D721Med (cell line): ENCODE measurements at places on chromosomes 11 and 22.
A peak's percentile ranks its signal among the peaks of the same experiment; 100 is the strongest.

DNA sequence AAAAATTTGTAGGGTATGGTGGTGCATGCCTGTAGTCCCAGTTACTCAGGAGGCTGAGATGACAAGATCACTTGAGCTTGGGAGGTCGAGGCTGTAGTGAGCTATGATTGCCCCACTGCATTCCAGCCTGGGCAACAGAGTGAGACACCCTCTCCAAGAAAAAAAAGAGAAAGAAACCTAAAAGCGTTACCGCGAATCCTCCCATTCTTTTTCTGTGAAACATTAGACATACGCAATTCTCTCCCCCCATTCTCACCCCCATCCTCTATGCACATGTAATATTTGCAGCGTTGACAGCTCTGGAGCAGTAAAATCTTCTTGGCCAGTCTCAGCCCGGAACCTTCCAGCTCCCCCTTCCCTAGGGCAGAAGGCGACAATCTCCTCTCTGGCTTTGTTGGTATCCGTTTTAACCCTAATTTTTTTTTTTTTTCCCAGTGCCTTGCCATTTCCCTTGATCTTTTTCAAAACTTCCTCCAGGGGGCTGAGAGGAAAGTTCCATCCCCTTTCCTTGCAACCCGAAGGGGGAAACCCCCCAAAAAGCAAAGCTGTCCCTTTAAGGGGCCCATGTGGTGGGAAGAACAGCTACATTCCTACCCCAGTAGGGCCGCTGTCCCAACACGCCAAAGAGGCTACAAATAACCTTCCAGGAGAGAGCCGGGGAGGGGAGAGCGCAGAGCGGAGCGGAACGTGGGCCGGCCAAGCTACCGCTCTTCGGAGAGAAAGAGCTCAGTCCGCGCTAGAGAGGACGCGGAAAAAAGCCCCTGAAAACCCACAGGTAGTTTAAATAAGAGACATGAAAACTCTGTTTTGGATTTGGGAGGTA is 1.9 kb downstream of the LRP4 start:
- no peak for DNase-seq

DNA sequence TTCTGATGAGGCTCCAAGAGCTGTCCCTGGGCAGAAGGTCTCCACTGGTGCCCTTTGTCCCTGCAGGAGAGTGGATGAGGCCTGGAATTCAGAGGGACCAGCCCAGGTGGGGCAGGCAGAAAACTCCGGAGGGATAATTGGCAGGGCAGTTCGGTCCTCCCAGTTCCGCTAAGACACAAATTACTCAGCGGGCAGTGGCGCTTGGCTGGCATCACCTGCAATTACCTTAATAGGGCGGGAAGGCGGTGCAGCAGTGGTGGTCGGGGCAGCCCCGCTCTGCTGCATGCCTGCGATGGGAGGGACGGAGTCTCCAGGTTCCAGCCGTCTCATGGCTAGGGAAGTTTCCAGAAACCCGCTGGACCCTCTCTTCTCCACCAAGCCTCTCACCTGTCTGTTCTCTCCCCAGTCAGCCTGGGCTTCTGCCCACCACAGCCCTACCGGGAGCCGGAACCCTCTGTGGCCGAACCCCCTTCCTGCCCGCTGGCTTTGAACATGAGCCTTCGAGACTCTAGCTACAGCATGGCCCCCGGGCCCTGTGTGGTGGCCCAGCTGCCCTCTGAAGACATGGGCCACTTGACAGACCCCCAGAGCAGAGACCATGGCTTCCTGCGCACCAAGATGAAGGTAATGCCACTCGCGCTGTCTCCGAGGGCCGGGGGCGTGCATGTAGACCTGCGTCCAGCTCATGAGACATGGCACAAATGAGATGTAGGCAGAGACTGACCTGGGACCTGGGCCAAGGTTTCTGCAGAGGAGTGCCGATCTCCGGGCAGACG is 7.0 kb downstream of the OVOL1 start:
- no peak for DNase-seq

- no peak for DNase-seq
Observed at GRCh38 chr11:64870893-64871466, 7.4 kb downstream of the EHD1 start.

GRCh38 chr11:12827929-12828812 is 153.9 kb downstream of the TEAD1 start:
- DNase-seq: no peak

DNA sequence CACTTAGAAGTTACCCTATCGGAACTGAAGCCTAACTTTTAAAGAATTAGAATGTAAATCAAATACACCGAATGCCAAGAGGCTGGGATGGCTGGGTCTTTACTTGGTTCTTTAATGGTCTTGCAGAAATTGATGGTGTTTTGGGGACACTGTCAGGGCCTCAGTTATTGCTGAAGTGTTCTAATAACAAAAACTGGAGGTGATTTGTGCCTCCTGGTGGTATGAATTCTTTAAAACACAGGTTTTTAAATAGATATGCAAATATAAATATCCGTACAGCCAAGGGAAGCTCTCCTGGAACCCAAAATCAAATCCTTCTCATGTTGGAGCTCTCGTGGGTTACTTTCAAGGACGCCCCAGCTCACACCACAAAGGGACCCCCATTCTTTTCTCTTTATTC is 19.3 kb upstream of the TMPRSS5 start:
- no peak for DNase-seq

DNA sequence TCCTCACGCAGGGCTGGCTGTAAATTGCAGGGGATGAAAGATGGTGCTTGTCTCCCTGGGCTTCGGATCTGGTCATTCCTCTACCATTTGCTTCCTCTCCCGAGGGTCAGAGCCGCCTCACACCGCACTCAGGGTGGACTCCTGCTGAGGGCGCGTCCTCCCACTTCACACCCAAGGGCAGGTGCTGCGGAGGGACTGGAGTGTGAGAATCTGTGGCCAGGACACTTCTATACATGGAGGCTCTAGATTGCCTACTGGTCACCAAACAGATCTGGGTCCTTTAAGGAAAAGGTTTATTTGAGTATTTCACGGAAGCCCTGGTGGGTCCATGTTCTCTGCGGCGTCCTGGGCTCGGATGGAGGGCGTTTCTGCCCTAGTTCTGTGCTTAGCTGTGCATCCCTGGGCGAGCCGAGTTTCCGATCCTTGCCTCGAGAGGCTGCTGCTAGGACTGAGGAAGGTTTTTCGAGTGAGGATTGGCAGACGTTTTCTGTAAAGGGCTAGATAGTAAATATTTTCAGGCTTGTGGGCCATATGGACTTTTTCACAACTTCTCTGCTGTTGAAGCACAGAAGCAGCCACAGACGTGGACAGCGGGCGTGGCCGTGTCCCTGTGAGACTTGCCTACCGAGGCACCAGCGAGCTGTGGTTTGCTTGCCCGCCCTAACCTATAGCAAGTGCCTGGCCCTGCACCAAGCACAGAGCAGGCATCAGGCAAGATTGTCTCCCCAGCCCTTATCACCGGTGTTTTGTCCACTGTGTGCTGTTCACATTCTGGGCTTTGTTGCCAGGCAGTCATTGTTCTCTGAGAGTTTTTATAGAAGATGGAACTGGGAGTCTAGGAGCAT is 279.0 kb downstream of the TBC1D22A start:
- no peak for DNase-seq

DNA sequence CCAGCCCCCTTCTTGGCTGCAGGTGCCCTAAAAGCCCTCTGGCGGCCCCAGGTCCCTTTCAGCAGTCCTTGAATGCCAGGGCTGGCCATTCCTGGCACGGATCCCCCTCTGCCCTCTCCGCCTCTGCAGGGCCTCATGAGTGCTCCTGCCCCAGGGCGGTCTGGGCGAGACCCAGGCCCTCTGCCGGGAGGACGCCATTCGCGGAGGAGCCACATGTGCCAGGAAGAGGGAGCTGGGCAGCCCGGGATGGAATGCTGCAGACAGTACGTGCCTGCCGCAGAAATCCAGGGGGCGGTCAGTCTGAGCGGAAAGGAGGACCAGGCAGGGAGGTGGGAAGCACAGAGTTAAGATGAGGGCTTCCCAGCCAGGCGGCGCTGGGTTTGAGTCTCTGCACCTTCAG is 2.8 kb downstream of the CABP7 start:
- DNase-seq: no peak

GRCh38 chr11:94747146-94747545 is 21.0 kb upstream of the AMOTL1 start:
- no peak for DNase-seq

DNA sequence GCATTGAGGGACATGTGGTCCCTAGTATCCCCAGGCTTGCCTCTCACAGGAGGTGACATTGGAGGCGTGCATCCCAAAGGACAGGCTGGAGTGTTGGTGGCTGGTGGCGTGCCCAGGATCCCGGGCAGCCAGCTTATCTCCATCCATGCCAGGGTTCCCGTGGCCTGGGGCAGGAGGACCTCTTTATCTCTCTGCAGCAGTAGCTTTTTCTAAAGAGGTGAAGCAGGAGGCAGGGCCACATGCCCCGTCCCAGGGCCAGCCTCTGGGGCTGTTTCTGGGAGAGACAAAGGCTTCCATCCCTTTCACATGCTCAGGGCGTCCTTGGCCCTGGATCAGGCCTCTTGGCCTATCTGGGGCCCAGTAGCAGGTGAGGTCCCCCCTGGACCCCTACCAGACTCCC is 19.7 kb downstream of the PARVG start:
- DNase-seq: no peak

- DNase-seq: peak; percentile 98
Observed at GRCh38 chr11:67401495-67402191, at the start of gene PPP1CA. Gene PPP1CA (minus strand): TSS chr11:67401858. CDS start chr11:67401782, 76 bp downstream.

DNA sequence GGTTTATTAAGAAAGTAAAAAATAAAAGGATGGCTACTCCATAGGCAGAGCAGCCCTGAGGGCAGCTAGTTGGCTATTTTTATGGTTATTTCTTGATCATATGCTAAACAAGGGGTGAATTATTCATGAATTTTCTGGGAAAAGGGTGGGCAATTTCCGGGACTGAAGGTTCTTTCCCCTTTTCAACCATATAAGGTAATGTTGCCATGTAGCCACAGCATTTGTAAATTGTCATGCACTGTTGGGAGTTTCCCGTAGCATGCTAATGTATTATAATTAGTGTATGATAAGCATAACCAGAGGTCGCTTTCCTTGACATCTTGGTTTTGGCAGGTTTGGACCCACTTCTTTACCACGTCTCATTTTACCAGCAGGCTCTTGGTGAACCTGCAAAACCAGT is 610.4 kb upstream of the B3GAT1 start:
- no peak for DNase-seq

DNA sequence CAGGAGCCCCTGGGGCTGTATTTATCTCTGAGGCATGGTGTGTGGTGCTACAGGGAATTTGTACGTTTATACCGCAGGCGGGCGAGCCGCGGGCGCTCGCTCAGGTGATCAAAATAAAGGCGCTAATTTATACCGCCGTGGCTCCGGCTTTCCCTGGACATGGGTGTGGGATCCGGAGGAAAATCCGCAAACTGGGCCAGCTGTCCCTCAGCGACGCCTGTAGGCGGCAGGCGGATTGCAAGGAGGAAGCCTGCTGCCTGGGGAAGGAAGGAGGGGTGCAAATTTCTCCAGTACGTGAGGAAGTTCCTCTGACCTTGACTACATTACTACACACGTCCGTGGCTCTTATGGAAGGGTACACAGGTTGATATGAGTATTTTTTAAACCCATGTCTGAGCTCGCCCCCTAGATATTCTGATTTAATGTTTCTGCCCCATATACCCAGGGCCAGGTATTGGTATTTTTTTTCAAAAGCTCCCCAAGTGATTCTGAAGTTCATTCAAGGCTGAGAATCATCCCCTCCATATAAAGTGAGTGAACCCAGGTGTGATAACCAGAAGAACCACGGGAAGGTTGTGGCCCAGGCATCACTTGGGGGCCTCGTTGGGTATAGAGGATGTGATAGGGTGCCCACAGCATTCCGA is 2.8 kb downstream of the MYOD1 start:
- no peak for DNase-seq

- DNase-seq: no peak
Observed at GRCh38 chr11:8566613-8567210, 27.3 kb downstream of the STK33 start.

DNA sequence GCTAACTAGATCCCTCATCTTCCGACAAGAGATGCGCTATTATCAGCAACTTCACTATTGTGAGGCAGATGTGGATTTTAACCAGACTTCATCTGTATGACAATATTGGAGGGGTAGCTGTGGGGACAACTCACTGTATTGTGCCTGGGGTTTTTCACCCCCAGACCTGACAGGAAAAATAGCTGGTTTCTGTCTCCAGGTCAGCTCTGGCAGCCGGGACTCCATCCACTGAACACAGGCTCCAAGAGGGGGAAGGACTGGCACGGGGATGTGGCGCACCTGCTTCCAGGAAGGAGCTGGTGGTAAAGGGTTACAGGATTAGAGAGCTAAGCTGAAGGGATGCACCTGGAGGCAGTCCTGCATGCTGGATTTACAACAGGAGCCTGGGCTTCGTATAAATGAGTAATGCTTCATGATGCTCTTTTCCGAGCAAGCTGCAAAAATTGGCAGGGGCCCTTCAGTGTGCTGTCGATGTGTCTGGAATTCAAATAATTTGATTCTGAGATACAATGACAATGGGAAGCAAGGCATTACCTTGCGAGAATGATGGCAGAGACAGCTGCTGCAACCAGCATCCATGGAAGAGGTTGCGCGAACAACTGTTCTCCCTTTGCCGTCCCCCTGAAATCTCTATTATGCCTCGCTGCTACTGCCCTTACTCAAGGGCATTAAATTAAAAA is 49.5 kb downstream of the LMO2 start:
- no peak for DNase-seq

DNA sequence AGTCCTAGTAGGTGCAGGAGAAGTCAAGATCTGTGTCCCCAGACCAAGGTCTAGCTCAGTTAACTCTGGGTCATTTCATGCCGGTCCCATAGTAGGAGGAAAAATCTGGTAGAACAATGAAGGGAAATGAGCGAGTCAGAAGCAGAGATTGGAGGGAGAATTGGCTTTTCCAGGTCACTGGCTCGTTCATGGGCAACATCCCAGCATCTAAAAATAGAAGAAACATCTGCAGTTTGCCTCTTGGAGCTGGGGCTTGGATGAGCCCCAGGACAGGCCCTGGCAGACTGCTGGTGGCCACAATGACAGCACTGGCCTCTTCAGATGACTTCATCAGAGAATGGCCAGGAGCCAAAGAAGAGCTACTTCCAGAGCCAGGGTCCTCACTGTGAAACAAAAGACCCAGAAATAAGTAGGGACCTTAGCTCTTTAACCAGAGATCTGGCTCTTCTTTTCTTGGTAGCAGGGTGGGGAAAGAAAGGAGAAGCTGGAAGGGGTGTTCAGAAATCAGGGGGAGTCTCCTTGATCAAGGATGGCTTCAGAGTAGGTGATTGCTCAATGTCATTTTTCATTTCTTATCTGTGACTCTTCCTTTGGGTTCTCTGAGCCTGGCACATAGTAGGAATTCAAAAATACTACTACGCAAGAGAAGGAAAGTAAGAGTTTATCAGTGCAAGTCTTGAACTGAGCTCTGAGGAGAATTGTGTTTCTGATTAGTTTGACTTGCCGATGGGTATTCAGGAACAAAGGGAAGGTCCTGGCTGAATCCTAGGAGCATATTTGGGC is 102.6 kb downstream of the TMPRSS5 start:
- DNase-seq: no peak
